ENCODE measurements at places on chromosomes 1 and 21. TPM values are rescaled to one million over a fixed set of nuclear protein-coding genes. Genes with fewer than 3 reads are reported as not detected.

DNA sequence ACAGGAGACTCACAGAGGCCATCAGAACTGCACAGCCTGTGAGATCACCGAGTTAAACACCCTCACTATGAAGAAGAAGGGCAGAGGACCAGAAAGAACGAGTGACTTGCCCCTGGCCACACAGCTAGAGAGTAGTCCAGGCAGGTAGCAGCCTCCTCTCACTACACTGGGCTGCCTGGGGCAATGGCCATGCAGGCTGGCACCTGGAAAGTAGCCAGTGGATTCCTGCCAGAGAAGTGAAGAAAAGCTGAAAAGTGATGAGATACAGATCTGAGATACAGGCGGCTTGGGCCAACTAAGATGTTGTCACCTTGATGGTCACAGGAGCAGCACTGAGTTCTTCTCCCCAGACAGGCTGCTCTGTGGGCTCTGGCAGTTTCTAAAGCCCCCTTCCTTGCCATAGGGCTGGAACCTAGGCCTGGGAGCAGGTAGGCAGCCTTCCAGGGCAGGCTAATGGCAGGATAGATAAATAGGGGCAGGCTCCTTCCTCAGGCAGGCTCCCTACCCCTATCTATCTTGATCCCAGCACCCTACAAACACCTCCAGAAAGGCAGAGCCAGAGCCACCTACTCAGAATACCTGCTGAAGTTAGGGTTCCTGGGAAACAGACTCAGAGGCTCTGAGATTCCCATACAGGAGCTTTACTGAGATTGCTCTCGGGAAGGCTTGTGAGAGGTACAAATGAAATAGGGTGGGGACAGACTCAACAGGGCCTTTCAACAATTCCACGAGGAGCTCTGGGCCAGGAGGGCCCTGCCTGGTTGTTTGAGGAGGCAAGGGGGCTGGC, 106.3 kb downstream of the BEND5 start:
- H3K36me3 ChIP-seq = no peaks in the 10 kb centered on the region
- no peaks in the 10 kb centered on the region for H3K27me3 ChIP-seq
- no peak overlapping the region for H3K27ac ChIP-seq
- peaks cover 14% of the 10 kb centered on the region for H3K4me1 ChIP-seq
- DNase-seq = no peak

DNA sequence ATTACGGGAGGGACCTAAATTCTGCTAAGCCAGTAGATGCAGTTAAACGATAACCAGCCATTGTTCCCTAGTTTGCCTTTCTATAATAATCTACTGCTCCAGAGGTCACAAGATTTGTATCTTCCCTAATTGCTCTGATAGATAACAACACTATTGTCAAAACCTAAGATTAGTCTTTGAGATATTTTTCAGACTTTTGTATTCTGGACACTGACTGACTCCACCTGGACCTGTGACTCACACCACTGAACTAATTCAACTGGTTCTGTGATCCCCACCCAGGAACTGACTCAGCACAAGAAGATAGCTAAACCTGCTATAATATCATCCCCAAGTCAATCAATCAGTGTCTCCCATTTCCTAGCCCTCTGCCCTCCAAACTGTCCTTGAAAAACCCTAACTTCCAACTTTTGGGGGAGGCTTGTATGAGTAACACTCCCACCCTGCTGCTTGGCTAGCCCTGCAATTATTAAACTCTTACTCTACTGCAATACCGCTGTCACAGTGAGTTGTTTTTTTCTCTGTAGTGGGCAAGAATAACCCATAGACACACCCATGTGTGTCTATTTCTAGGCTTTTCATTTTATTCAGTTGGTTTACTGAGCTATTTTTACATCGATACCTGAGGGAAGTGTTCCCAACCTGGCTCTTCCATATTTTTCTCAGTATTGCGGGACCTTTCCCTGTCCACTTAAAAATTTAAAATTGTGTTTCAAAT, 11.2 kb downstream of the KIFAP3 start:
- no peaks in the 10 kb centered on the region for H3K27me3 ChIP-seq
- H3K27ac ChIP-seq = no peak overlapping the region
- no peak for DNase-seq
- H3K4me3 ChIP-seq = no peak overlapping the region

GRCh38 chr1:212752934-212753497, 38.6 kb downstream of the NSL1 start:
- no peak for DNase-seq
- no peak overlapping the region for H3K4me3 ChIP-seq
- H3K4me1 ChIP-seq = peaks cover 19% of the 10 kb centered on the region
- no peaks in the 10 kb centered on the region for H3K36me3 ChIP-seq
- H3K27me3 ChIP-seq = no peaks in the 10 kb centered on the region
- no peak overlapping the region for H3K27ac ChIP-seq

GRCh38 chr1:41161846-41162245, 80.3 kb downstream of the SCMH1 start:
- H3K4me1 ChIP-seq = peaks cover 18% of the 10 kb centered on the region
- no peak for DNase-seq
- no peaks in the 10 kb centered on the region for H3K27me3 ChIP-seq
- H3K27ac ChIP-seq = no peak overlapping the region

- H3K27me3 ChIP-seq = no peaks in the 10 kb centered on the region
- no peak overlapping the region for H3K27ac ChIP-seq
- DNase-seq = no peak
- H3K36me3 ChIP-seq = no peaks in the 10 kb centered on the region
- H3K4me1 ChIP-seq = peaks cover 32% of the 10 kb centered on the region
These were observed 18.2 kb upstream of the RC3H1 start for GRCh38 chr1:174040387-174040786.

DNA sequence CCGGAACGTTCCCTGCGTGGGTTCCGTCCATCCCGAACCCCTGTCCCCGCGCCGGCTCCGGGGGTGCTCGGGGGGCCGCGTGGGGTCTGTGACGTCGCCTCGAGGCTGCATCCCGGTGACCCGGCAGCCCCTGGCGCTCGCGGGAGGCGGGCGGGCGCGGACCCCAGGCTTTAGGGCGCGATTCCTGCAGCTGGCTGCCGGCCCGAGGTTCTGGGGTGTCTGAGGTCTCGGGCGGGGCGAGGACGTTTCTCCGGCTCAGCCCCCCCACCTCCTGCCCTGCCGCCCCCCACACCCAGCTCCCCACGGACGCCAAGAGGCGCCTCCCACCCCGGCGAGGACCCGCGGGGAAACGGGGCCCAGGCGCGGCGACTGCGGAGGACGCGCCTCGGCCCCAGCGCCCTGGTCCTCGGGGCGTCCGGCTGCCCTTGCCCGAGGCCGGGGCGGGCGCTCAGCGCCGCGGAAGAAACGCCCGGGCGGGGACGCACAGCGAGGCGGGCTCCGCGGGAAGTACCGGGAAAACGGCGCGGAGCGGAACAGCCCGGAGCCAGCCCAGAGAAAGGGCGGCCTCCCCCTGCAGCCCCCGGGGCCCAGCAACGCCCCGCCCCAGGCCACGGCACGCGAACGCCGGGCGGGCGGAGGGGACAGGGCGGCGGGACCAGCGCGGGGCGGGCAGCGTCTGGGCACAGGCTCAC, 1.3 kb upstream of the PCBP3 start:
- H3K4me3 ChIP-seq = no peak overlapping the region
- H3K36me3 ChIP-seq = no peaks in the 10 kb centered on the region
- peak; percentile 25 for DNase-seq
- H3K4me1 ChIP-seq = peaks cover 6% of the 10 kb centered on the region

- DNase-seq = peak; percentile 11
- H3K36me3 ChIP-seq = peaks cover 11% of the 10 kb centered on the region
- no peaks in the 10 kb centered on the region for H3K4me1 ChIP-seq
- peaks cover 3% of the 10 kb centered on the region for H3K27me3 ChIP-seq
- no peak overlapping the region for H3K4me3 ChIP-seq
These were observed 332.4 kb downstream of the CAMTA1 start for GRCh38 chr1:7117399-7118281.

GRCh38 chr1:239786464-239786863, 305.2 kb upstream of the FMN2 start:
- no peak for DNase-seq
- peaks cover 2% of the 10 kb centered on the region for H3K27me3 ChIP-seq
- H3K4me3 ChIP-seq = no peak overlapping the region

GRCh38 chr1:229941831-229942230, 125.2 kb upstream of the GALNT2 start:
- H3K27ac ChIP-seq = no peak overlapping the region
- H3K36me3 ChIP-seq = no peaks in the 10 kb centered on the region
- no peaks in the 10 kb centered on the region for H3K27me3 ChIP-seq
- H3K4me1 ChIP-seq = no peaks in the 10 kb centered on the region
- no peak overlapping the region for H3K4me3 ChIP-seq
- no peak for DNase-seq

- H3K4me3 ChIP-seq = no peak overlapping the region
- no peak for DNase-seq
- no peaks in the 10 kb centered on the region for H3K36me3 ChIP-seq
These were observed 51.6 kb downstream of the PLEKHA6 start for GRCh38 chr1:204308023-204308628.

- DNase-seq = no peak
- no peak overlapping the region for H3K4me3 ChIP-seq
- peaks cover 14% of the 10 kb centered on the region for H3K4me1 ChIP-seq
- no peaks in the 10 kb centered on the region for H3K36me3 ChIP-seq
These were observed 107.8 kb upstream of the DMRTA2 start for GRCh38 chr1:50531027-50531426.

GRCh38 chr1:58190267-58190988, 356.1 kb downstream of the OMA1 start:
- no peak for DNase-seq
- H3K36me3 ChIP-seq = no peaks in the 10 kb centered on the region
- H3K4me1 ChIP-seq = peaks cover 3% of the 10 kb centered on the region
- no peaks in the 10 kb centered on the region for H3K27me3 ChIP-seq
- no peak overlapping the region for H3K27ac ChIP-seq

DNA sequence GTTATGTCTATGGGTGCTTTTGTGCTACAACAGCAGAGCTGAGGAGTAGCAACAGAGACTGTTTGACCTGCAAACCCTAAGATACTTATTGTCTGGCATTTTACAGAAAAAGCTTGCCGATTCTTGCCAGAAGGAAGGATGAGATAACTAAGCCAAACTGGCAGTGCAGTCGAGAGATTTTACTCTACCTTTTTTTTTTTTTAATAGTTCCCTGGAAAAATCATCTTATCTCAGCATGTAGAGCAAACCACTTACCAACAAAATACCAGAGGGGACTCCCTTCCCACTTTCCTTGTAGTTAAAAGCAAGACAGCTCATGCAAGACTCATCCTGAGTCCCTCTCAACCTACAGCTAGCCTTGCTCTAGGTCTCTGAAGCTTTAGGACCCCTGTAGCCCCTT, 132.9 kb downstream of the SYT2 start:
- no peaks in the 10 kb centered on the region for H3K36me3 ChIP-seq
- no peak for DNase-seq
- H3K4me3 ChIP-seq = no peak overlapping the region
- no peak overlapping the region for H3K27ac ChIP-seq

DNA sequence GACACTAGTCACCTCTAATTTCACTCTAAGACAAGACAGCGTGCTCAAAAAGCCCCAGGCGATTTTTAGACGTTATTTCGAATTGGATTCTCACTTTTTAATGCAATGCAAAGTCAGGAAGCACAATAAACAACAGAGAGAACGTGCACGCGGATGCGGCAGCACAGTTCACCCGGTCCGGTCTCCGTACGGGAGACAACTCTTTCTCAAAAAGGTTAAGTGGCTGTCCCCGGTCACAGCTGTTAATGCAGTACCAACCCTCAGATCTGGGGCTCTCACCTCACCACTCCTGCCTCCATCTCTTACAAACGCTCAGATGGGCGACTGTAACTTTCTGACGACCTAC, 1.2 kb downstream of the HP1BP3 start:
- peaks cover 27% of the 10 kb centered on the region for H3K4me1 ChIP-seq
- peaks cover 17% of the 10 kb centered on the region for H3K27me3 ChIP-seq
- peak overlapping the region; percentile 96 for H3K27ac ChIP-seq
- DNase-seq = no peak
- peak overlapping the region; percentile 99 for H3K4me3 ChIP-seq

- H3K36me3 ChIP-seq = peaks cover 40% of the 10 kb centered on the region
- H3K4me1 ChIP-seq = peaks cover 62% of the 10 kb centered on the region
- no peak for DNase-seq
- H3K27me3 ChIP-seq = peaks cover 10% of the 10 kb centered on the region
These were observed 730 bp downstream of the CDC42SE1 start for GRCh38 chr1:151058692-151059091.

GRCh38 chr1:228455715-228456114, 31.5 kb upstream of the RNF187 start:
- peaks cover 6% of the 10 kb centered on the region for H3K36me3 ChIP-seq
- H3K4me1 ChIP-seq = peaks cover 15% of the 10 kb centered on the region
- no peak overlapping the region for H3K27ac ChIP-seq
- peaks cover 8% of the 10 kb centered on the region for H3K27me3 ChIP-seq
- no peak overlapping the region for H3K4me3 ChIP-seq

GRCh38 chr1:35807614-35808449, at the start of gene AGO4:
Gene AGO4, plus strand, starts transcription at chr1:35808016. Its CDS starts 401 bp downstream, at chr1:35808417.
- peak within 1 kb of the TSS; percentile 99 for H3K4me3 ChIP-seq
- DNase-seq = peak; percentile 69
- H3K27ac ChIP-seq = peak within 1 kb of the TSS; percentile 94
- H3K4me1 ChIP-seq = peaks cover 22% of the 10 kb centered on the region
- no peaks in the 10 kb centered on the region for H3K36me3 ChIP-seq

GRCh38 chr1:47401761-47402160, 14.3 kb upstream of the FOXE3 start:
- DNase-seq = no peak
- no peaks in the 10 kb centered on the region for H3K36me3 ChIP-seq
- H3K4me1 ChIP-seq = peaks cover 4% of the 10 kb centered on the region
- no peak overlapping the region for H3K27ac ChIP-seq
- no peak overlapping the region for H3K4me3 ChIP-seq

DNA sequence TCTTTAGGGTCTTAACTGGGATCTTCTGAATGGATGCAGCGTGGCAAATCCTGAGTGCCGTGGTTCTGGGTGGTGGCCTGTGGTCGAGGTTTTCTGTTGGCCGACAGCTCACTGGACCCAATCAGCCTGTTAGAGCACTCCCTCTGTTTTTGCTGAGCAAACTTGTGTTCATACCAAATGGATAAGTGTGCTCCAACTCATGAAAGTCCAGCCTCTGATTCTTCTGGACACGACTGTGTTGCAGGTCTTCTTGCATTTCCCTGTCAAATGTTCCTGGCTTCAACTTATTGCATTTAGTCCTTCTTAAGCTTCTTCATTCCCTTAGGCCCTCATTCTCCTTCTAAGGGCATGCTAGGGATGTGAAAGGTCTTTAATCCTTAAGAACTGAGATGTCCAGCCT, 63.7 kb downstream of the AJAP1 start:
- H3K36me3 ChIP-seq = no peaks in the 10 kb centered on the region
- no peaks in the 10 kb centered on the region for H3K4me1 ChIP-seq
- H3K27me3 ChIP-seq = peaks cover 15% of the 10 kb centered on the region
- no peak overlapping the region for H3K27ac ChIP-seq
- DNase-seq = no peak

DNA sequence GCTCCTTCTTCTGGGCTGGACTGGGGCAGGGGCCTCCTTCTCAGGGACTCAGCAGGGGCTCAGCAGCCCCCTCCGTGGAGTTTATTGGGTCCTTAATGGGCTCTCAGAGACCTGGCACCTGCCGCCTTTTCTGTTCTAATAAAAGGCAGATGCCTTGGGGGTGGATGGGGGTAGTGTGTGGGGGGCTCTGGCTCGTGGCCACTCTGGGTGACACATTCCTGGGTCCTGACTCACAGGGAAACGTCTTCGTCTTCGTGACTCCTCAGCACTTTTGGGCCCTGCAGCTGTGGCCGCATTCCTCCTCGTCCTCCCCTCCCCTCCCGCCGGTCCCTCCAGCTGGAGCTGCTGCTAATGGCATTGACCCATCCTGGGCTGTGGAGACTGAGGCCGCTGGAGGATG, 107.8 kb upstream of the WNT4 start:
- no peak for DNase-seq
- H3K27me3 ChIP-seq = peaks cover 10% of the 10 kb centered on the region
- H3K27ac ChIP-seq = no peak overlapping the region
- no peaks in the 10 kb centered on the region for H3K36me3 ChIP-seq
- H3K4me1 ChIP-seq = no peaks in the 10 kb centered on the region
- no peak overlapping the region for H3K4me3 ChIP-seq

LMX1A gene
- total RNA-seq = not detected

RNU1-4 gene
- 3,428 TPM for total RNA-seq

CRP gene
- total RNA-seq = not detected

LRRC8C gene
- 20.1 TPM for total RNA-seq

FBXO2 gene
- total RNA-seq = 1.6 TPM

PLA2G4A gene
- total RNA-seq = 12.2 TPM

Measured in endothelial cell (in vitro differentiated cells).